ENCODE measurements at places on chromosomes 5 and 9. TPM values are rescaled to one million over a fixed set of nuclear protein-coding genes. Genes with fewer than 3 reads are reported as not detected.

GRCh38 chr9:16370647-16371046, 499.8 kb downstream of the BNC2 start:
- no peak for DNase-seq

Gene C9
- total RNA-seq: not detected

- DNase-seq: no peak
Measured at GRCh38 chr5:11494340-11494739, 409.9 kb downstream of the CTNND2 start.

- DNase-seq: no peak
Measured at GRCh38 chr5:82045554-82046275, 73.9 kb downstream of the ATG10 start.

- DNase-seq: no peak
Measured at GRCh38 chr5:164597293-164597900, 1092.0 kb downstream of the MAT2B start.

DNA sequence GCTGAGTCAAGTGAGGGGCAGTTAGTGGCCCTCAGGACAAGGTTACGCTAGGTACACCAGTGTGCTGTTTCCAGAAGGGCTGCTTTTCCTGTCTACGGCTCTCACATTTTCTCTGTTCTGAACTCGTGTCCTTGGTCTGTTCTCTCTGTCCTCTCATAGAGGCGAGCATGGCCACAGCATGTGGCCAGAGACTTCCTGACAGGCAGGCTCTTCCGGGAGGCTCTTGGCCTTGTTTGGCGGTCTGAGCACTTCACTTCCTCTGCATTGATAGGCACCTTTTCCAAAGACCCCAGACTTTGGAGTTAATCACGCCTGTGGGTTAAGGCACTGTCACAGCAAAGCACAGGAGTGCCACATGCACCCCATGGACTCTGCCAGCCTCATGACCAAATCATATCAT, 1.2 kb downstream of the CKMT2 start:
- no peak for DNase-seq
